ENCODE measurements at places on chromosomes 3 and 15.

GRCh38 chr3:185979721-185980121, 41.9 kb upstream of the TRA2B start:
- DNase-seq = no peak

- no peak for DNase-seq
These were observed 287.3 kb downstream of the UBE2E2 start for GRCh38 chr3:23490459-23490858.

- peak; percentile 39 for DNase-seq
These were observed 737 bp upstream of the ITPR1 start for GRCh38 chr3:4492208-4493013.

GRCh38 chr15:74664028-74664616, 31.7 kb downstream of the EDC3 start:
- DNase-seq = no peak

- DNase-seq = no peak
These were observed 2.3 kb downstream of the SELENOS start for GRCh38 chr15:101275018-101275417.

DNA sequence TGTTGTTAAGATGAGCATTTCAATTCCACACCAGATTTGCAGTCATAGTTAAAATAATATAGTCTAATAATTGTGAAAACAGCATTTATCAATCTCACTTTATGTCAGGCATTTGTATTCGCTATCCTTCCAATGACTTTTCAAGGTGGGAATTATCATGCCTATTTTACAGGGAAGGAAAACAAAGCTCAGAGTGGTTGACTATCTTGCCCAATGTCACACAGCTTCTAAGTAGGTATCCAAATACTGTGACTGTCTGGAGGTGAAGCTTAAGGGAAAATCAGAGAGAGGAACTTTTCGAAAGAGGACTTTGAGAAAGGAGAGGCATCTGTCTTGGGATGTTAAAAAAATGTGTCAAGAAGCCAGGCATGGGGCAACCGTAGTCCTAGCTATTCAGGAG, 443.1 kb downstream of the FOXP1 start:
- DNase-seq = no peak

DNA sequence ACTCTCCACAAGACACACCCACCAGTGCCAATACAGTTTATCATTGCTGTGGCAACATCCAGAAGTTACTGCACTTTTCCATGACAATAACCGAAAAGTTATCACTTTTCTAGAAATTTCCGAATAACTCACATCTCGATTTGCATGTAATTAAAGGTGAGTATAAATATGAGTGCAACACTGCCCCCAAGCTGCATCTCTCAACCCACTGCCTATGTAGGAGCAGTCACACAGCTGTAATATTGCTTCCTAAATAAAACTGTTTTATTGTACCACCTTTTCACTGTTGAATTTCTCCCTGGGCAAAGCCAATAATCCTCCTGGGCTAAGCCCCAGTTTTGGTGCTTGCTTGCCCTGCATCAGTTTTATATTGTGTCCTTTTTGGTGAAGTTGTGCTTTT, 601.0 kb upstream of the EPHA6 start:
- DNase-seq = no peak

DNA sequence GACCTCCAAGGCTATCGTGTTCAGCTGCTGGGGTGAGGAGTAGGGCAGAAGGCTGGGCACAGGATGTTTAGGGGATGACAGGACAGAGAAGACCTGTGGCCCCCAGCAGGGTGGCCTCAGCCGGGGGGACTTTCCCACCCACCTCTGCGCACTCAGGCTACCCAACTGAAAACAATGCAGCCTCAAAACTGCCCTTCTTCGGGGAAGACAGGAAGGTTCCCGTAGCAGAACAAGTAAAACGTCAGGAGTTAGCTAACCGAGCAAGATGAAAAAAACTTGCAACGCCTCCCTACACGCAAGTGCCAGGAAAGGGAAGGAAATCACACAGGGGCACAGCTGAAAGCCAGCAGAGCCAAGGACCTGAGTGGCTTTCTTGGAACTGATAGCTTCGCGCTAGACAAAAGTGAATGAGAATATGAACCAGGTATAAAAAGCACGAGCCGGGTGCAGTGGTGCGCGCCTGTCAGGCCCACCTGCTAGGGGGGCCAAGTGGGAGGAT, 38.4 kb upstream of the FURIN start:
- peak; percentile 97 for DNase-seq

DNA sequence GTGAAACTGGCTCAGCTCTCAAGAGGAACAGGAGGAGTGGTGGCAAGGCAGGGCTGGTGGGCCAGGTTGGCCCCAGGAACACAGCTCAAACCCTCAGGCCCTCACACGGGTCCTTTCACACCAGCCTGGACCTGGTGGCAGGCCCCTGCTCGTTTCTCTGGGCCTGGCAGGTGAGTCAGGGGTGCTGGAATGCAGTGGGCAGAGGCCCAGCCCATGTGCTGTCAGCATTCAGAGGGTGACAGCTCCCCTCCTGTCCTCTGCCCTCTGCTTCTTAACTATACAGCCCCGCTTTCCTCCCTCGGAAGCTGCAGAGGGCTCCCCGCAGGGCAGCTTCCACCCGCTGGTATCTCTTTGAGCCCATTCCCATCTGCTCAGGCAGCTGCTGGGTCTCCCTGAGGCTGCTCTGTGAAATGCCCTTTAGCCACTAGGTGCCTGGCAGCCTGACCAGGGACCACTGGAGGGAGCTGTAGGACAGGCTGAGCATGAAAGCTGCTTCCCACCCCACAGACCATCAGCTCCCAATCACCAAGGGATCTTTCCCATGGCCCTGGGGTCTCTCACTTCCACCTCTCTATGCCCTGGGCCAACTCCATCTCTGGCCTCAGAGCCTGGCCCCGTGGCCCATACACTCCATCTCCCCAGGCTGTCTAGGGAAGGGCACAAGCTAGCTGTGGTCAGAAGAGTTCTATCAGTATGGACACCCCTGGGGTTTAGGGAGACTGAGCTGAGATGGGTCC, 24.8 kb downstream of the SHF start:
- DNase-seq = peak; percentile 69

- no peak for DNase-seq
These were observed 27.2 kb upstream of the GLCE start for GRCh38 chr15:69132977-69133861.

GRCh38 chr15:33200903-33201302, 6.4 kb upstream of the FMN1 start:
- DNase-seq = no peak

DNA sequence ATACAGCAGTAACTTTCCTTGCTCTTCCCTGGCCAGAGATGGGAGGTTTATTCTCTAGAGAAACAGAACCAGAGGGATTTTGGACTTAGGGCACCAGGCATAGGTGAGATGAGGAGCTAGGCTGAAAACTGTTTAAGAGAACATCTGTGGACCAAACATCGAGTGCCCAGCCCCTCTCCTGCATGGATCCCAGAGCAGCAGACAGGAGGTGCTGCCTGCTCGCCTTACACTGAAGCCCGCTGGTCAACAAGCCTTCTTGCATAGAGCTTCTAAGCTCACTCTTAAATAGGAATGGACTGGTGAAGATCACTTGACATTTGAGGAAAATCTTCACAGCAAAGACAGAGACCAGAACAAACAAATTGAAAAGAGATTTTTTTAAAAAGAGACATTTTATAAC, 41.2 kb downstream of the PARP15 start:
- DNase-seq = no peak

GRCh38 chr15:98754657-98755022, 106.3 kb downstream of the IGF1R start:
- DNase-seq = no peak

GRCh38 chr3:46006238-46007032, 10.8 kb upstream of the FYCO1 start:
- DNase-seq = no peak

DNA sequence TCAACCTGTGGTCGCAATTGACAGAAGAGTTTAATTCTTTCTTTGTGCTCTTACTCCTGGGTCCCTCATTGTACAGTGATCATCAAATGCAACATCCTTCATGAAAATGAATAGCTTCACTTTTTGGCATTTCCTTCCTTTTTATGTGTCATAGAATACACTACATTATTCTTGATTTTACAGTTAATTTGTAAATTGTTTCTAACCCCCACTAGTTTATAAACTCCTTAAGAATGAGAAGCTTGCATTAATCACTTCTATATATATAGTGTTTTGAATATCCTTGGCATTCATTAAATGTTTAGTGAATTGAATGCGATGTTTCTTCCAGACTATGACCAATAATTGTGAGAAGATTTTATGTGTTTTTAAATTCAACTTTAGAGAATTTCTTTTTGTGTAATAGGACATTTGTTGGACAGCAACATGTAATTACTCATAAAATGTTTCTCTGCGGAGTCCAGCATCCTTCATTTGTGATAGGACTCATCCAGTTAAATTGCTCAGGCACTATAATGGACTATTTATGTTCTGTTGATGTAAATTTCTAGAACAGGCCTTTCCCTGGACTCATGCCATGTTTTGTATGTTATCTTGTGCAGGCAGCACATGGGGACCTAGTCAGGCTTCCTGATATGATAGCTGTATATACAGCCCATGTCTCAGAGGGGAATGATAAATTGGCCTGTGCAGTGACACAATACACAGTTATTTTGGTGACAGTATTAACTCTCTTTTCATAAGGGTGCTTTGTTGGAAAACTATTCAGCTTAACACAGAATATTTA, 51.3 kb downstream of the MBNL1 start:
- no peak for DNase-seq

DNA sequence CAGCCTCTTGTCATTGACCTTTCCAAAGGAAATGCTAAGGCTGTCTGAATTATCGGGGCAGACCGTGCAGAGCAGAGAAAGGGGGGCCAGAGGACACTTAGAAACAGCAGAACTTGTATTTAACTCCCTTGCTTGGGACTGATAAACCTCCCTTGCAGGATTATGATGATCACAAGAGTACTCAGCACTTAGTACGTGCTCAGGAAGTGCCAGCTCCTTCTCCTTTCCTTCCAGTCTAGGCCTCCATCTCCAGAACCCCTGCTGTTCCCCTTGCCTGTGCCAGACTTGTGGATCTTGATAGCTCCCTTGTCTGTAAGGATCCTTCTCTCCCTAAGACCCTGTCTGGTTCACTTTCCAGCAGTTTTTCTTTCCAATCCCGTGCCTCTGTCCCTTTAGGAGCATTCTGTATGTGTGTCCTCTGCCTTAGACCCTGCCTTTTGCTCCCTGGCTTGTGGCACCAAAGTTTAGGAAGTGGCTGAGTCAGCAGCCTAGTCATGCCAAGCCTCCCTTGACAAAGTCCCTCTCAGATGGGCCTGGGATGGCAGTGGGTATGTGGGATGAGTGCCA, 747 bp downstream of the SORD start:
- no peak for DNase-seq

DNA sequence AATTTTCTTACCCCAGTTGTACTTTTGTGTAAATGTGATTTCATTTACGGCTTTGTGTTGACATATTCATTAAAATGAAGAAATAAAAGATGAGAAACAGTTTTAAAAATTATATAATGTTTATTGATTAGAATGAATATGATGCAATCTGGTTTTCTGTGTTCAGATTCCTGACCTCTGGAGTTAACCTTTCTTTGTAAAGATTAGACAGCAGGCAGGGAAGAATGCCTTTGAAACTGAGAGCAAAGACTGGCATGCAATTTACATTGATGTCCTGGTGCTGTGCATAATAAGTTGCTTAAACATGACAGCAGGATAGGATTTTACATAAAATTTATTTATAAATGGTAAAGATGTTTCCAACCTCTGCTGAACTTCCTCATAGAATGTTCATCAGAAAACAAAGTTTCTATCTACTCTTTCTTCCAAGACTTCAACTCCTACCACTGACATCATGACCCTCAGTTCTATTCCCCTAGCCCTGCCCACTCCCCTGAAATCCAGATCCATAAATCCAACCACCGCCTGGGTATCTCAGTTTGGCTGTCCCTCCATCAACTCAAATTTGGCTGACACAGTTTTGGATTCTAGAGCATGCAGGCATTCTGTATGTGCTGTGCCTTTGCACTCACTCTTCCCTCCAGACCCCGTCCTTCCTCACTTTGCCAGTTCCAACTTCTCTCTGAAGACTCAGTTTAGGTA, 1.7 kb downstream of the HGD start:
- DNase-seq = no peak

- DNase-seq = no peak
These were observed 172.9 kb upstream of the CTDSPL start for GRCh38 chr3:37688756-37689155.

DNA sequence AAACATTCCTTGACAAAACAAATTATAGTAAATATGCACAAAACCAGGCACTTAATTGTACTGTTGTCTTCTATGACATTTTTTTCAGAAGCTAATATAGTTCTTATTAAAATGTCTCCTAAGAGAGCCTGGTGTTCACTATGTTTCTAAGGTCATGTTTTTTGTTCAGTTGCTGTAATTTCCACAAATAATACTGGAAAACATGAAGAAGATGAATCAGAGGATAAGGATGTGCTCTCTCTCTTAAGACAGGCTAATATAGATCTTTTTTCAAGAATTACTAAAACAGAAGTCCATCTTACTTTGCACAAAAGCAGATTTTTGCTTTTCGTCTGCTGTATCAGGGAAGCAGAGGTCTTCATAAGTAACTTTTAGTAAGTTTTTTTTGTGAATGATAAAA, 823.0 kb upstream of the NECTIN3 start:
- DNase-seq = no peak

- no peak for DNase-seq
These were observed 445.1 kb downstream of the MECOM start for GRCh38 chr3:169218314-169218983.

- no peak for DNase-seq
These were observed 11.2 kb upstream of the ALCAM start for GRCh38 chr3:105355408-105356061.

GRCh38 chr3:120561251-120562045, 34.7 kb upstream of the NDUFB4 start:
- DNase-seq = peak; percentile 53

DNA sequence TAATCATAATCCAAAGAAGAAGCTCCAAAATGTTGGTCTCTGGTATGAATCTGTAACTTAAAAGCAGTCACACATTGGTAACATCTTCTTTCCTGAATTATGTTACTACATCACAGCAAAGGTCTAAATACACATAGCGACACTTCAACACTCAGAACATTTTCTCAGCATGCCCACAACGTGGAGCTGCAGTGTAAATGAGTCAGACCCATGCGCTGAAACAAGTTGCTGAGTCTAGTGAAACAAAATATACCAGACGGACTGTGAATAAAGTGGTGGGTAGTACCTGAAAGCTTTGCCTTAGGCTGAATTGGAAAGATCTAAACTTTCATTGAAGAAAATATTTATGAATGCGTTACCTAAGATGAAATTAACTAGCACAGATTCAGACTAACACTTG, 33.2 kb upstream of the GOLGA8B start:
- no peak for DNase-seq

GRCh38 chr3:119331661-119332060, 37.5 kb downstream of the ARHGAP31 start:
- DNase-seq = no peak

- no peak for DNase-seq
These were observed 16.6 kb downstream of the FOXB1 start for GRCh38 chr15:60020736-60021135.
